ENCODE measurements at places on chromosomes 5 and 9.

DNA sequence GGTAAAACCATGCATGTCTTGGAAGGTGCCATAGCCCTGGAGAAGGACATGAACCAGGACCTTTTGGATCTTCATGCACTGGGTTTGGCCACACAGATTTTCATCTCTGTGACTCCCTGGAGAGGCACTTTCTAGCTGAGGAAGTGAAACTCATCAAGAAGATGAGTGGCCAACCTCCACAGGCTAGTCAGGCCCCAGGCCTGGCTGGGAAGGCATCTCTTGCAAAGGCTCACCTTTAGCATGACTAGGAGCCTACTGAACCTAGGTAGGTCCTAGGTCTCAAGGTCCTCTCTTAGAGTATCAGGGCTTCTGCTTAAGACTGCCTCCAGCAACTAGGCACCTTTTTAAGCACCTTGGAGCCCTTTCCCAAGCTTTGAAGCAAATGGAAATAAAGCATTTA is 1448.7 kb upstream of the ACO1 start:
- no peak for DNase-seq

- peak; percentile 29 for DNase-seq
These were observed 482 bp downstream of the NFIB start for GRCh38 chr9:14313378-14313940.

DNA sequence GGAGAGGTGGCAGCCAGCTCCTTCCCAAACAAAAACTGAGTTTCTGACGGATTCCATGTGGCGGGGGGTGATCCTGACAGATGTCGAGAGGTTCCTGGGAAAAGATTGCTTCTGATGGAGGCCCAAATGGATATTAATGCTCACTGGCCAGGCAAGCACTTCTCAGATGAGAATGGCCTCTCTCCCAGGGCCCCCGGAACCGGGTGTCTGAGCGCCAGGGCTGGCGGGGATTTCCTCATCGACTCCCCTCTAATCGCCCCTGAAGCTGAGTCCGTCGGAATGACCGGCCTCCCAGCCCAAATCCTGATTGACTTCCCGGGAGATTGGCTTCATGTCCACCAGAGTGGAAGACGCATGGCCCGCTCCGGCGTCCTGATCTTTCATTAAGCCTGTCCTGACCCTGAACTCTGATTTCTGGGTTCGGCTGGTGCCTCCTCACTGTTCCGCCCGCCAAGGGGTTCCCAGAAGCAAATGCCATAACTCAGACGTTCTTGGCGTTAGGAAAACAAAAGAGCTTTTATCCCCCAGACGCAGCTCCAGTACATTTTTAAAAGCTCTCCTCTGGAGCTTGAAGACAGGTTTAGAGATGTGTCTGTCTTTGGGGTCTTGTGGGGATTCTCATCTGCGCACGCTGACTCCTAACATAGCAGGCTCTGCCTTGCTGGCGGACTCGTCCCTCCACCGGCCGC is 17.6 kb downstream of the FIBCD1 start:
- no peak for DNase-seq

- no peak for DNase-seq
These were observed 292.7 kb upstream of the RASA1 start for GRCh38 chr5:86974955-86975354.

- DNase-seq, result peak; percentile 14
These were observed at the start of gene RNF180 for GRCh38 chr5:64165500-64166200. RNF180 (plus strand) TSS chr5:64165843; CDS start chr5:64200808, 34,965 bp downstream.

DNA sequence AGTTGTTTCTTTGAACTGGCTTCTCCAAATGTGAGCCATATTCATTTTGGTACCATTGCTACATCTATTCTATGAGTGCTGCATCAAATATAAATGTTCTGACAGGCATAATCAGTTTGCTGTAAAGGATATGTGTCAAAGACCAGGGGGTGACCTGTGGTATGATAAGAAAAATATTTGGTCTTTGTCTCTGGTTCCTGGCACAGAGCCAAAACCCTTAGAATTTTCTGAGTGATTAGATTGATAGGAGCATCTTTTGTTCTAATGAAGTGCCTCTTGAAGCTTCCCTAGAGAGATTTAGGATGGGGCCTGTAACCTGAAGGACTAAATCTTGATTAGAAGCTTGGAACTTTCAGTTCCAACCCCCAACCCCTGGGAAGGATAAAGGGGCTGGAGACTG is 256.3 kb downstream of the NNT start:
- DNase-seq, result no peak

DNA sequence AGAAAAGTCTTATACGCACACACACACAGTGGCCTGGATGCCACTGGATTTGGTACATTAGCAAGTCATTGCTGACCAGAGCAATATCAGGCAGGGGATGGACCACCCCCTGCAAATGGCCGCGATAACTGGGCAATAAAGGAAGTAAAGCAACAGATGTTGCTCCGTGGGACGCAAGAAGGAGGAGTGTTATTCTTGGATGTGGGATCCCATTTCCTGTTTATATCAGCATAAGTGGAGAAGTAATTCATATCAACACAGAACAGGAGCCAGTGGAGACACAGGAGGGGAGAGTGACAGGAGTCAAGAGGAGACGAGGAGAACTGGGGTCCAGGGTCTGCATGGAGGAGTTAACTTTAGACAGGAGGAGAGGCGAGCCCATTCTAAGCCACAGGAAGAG is 18.4 kb downstream of the RUFY1 start:
- no peak for DNase-seq

DNA sequence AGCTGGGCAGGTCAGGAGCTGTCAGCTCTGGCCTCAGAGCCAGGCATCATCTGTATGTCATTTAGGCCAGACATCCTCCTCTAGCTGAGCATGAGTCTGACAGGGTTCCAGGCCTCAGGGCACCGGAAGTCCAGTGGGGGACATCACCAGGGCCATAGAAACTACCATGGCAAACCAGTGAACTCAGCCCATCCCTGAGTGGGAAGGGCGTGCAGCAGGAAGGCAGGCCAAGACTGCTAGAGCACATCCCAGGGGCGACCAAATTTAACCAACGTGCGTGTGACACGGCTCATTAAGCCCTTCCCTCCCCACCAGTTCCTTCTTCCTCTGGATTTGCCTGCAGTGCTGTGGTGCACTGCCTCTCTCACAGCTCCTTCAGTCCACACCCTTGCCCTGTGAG is 75.9 kb downstream of the COL27A1 start:
- peak; percentile 41 for DNase-seq

- no peak for DNase-seq
These were observed 33.6 kb downstream of the UGT3A2 start for GRCh38 chr5:36033047-36033446.

- peak; percentile 51 for DNase-seq
These were observed 64.3 kb downstream of the GOLM1 start for GRCh38 chr9:86034863-86035734.

GRCh38 chr5:157219491-157220271 is 39.0 kb downstream of the ITK start:
- no peak for DNase-seq

GRCh38 chr9:81259896-81260295 is 429.5 kb downstream of the TLE1 start:
- DNase-seq, result no peak

- no peak for DNase-seq
These were observed 513.2 kb downstream of the SPOCK1 start for GRCh38 chr5:136985785-136986475.

- no peak for DNase-seq
These were observed 15.1 kb upstream of the STRBP start for GRCh38 chr9:123283455-123283854.

DNA sequence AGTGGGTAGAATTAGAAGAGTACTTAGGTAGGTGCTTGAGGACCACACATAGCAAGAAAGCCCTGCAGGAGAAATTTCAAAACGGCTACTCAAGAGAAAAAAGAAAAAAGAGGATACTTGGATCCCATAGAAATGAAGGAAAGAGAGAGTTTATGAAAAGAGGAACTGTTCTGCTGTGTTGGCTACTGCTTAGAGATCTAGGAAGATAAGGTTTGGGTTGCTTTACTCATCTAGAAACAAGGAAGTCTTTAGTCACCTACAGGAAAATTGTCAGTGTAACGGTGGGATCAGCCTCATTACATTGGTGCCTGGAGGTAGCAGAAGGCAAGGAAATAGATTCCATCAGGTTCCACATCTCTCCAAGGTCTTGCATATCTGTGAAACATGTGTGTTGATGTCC is 14.8 kb upstream of the C5orf46 start:
- no peak for DNase-seq

DNA sequence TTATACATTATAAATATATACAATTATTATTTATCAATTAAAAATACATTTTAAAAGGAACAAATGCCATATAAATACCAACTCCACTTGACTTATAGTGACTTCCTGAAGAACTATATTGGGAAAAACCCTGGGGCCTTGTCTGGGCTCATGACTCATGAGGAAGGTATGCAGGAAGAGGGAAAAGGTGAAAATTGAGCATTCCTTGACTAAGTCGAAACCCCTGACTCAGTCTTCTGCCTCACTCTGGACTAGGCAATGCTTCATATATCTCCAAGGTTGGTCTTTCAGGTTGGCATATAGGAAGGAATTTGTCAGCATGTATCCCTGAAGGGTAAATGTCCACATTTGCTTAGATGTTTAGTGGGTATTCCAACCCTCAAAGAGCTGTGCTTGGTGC is 78.5 kb downstream of the SH3TC2 start:
- peak; percentile 91 for DNase-seq

DNA sequence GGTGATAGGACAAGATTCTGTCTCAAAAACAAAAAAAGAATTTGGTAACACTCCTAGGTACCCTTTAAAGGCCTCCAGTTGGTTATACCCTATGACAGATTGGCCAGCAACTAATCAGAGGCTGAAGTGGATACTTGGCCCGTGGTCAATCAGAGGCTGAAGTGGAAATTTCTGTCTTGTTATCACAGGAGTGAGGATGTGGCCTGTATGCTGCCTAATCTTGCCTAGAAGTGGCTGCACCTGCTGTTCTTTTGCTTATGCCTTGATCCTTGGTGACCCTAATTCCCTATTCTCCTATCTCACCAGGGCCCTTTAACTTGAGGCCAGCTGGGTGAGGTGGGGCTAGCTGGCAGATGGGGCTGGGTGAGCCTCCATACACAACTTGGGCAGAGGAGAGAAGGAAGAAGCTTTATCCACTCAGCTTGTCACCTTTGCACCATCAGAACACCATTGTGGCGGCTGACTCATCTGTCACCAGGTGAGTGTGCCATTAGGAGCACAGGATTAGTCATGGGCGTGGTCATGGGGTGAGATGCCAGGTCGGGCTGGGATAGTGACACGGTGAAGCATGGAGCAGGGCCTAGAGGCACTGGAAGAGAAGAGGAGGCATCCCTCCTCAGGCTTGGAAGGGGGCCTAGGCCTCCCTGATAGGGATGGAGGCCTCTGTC is 41.5 kb downstream of the SAR1B start:
- no peak for DNase-seq

DNA sequence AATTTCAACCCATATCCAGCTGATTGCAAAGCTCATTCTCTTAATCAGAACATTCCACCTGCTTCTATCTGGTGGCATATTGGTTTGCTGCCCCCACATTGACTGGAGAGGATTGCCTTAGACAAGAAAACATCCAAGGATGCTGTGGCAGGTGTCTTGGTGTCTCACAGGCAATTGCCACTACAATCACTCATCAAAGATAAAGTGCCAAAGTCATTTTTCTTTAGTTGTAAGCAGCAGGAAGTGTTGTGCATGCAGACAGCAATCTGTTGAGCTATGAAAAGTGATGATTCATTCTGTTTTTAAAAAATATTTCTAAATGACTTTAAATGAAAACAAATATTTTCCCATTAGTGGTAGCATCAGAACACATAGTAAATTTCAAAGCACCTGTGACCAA is 53.9 kb downstream of the CDH6 start:
- DNase-seq, result no peak

GRCh38 chr5:81590498-81591384 is 160.2 kb downstream of the SSBP2 start:
- DNase-seq, result no peak

GRCh38 chr5:5981562-5981961 is 396.8 kb downstream of the MED10 start:
- DNase-seq, result no peak

GRCh38 chr9:128552153-128552743 is at the start of gene SPTAN1:
SPTAN1 (plus strand) TSS chr9:128552587; CDS start chr9:128566741, 14,154 bp downstream.
- DNase-seq, result peak; percentile 87

GRCh38 chr5:132714456-132715307 is 22.7 kb downstream of the KIF3A start:
- DNase-seq, result peak; percentile 4

GRCh38 chr9:14308853-14309145 is 5.1 kb downstream of the NFIB start:
- peak; percentile 29 for DNase-seq

DNA sequence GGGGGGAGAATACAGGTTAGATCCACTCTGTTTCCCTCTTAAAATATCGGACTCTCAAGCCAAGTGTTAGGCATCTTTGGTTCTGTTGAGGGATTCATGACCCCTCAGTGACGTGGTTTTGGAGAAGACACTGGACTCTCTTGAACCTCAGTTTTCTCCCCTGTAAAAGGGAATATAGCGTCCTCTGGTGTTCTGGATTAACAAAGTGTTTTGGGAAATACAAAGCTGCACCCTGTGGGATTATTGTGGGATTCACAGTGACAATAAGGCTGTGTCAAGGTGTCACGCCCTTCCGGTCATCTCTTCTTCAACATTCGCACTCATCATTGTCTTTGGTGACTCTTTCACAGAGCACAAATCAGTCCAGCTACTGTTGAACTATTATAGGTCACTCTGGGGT is 139.0 kb downstream of the IRX1 start:
- no peak for DNase-seq

DNA sequence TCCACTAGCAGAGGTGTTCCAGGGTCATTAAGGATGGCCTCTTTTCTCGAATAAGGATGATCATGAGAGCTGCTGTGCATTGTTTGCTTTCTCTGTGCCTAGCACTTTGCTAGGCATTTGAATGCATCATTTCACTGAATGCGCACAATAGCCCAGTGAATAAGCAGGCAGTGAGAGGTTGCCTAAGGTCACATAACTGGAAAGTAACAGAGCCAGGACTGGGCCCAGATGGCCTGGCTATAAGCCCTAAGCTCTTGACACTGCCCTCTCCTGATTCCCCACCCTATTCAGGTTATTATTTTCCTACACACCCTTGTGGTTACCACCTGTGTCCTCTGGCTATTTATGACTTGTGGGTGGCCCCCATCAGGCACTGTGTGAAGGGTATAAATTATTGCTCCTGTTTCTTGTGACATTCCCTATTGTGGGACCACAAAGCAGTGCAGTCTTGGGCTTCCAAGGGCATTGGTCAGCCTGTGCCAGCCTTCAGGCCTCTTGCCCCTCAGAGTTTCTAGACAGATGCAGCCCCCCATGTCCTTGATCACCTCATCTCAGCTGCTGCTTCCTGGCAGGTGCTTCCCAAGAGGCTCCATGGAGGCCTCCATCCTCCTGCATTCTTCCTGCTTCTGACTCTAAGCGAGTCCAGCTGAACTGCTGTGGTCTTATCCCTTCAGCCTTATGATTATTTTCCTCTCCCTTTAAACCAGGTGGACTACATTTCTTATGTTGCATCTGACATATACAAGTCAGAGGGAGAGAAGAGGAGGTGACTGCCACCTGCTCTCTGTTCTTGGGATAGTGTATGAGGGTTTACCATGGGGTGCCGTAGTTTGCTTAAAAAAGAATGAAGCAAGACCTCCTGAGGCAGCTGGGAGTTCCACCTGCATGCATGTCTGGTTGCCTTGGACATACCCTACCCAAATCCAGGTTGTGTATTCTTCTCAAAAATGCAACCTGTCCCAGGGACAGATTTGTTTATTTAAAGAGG is 47.6 kb downstream of the ANGPTL2 start:
- no peak for DNase-seq

GRCh38 chr5:139964994-139965565 is 78.0 kb downstream of the NRG2 start:
- no peak for DNase-seq

GRCh38 chr9:129778469-129778868 is 24.5 kb upstream of the TOR1B start:
- DNase-seq, result no peak
